ENCODE measurements at places on chromosomes 7 and 10.

- no peak for DNase-seq
Measured at GRCh38 chr10:131890276-131891195, 10.3 kb upstream of the PPP2R2D start.

- no peak for DNase-seq
Measured at GRCh38 chr10:82653244-82654155, 778.5 kb downstream of the NRG3 start.

DNA sequence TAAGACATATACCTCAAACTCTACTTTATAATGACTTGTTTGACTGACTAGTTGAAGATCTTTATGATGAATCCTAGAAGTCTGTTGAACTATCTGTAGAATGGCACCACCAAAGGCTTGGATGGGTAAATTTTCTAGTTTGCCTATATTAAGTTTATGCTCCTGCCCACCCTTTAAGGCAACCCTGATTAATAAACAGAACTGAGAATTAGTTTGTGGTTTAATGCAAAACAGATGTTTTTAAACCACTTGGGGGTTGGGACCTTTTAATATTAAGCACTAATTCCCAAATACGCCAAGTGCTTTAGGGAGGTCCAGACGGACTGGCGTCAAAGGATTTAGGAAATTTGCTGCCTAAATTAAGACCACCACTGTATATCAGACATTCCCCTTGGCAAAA, 20.5 kb downstream of the SMNDC1 start:
- no peak for DNase-seq

GRCh38 chr7:105980645-105981396, 17.8 kb downstream of the CDHR3 start:
- DNase-seq, result no peak

- DNase-seq, result no peak
Measured at GRCh38 chr7:32670110-32671025, 175.1 kb downstream of the AVL9 start.

DNA sequence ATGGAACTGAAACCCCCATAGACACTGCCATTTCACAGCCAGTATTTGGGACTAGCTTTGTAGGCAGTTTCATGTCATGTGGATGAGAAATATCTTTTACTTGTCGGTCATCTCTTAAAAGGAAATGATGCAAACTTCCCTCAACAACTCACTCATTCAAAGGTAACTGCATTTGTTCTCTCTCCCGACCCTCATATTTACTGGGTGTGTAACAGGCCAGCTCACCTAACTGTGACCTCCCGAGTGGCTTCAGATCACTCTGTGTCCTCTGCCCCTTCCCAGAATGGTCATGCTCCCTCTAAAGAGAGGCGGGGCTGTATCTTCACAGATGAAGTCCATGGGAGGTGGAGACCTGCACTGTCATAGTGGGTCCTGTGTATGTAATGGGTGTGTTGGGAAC, 14.7 kb downstream of the LRRC18 start:
- DNase-seq, result no peak

GRCh38 chr7:91352091-91352490, 87.9 kb downstream of the FZD1 start:
- DNase-seq, result no peak

DNA sequence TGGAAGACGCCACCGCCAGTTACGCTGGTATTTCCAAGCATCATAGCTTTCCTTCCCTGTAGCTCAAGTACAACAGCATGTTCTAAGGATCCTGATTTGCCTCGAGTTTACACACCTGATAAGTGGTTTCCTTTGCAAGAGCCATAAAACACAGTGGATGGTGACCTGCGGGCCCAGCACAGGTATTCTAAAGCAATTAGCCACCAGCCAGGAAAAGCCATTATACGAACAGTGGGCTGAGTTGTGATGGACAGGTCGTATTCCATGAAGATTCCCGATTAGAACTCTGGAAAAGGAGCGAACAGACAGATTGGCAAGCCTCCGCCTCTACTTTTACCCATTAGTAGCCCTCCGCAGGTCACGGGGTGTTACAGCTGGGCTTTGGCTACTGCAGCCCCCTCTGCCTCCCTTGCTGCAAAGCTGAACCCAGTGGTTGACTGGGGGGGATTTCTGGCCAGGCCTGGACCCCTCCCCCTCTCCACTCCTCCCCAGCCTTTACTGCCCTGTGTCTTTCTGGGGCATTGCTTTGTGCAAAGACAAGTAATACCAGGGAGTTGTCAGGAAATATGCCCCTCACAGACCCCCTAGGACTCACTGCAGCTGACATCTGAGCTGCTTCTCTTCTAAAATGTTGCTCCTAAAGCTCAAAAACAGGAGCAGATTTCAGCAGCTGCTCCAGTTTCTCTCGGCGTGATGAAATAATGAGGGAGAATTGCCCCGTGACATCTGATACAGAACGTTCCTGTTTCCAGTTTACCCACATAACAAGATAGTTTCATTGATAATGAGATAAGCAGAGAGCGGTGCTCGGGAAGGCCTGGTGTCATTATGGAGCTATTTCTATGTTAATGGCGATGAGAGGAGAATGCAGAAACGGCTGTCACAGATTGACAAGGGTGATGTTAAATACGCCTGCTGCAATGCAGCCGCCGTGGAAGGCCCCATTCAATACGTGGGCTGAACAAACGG, 214.4 kb downstream of the CCSER2 start:
- peak; percentile 37 for DNase-seq

- no peak for DNase-seq
Measured at GRCh38 chr7:27697861-27698430, 35.3 kb upstream of the HIBADH start.

DNA sequence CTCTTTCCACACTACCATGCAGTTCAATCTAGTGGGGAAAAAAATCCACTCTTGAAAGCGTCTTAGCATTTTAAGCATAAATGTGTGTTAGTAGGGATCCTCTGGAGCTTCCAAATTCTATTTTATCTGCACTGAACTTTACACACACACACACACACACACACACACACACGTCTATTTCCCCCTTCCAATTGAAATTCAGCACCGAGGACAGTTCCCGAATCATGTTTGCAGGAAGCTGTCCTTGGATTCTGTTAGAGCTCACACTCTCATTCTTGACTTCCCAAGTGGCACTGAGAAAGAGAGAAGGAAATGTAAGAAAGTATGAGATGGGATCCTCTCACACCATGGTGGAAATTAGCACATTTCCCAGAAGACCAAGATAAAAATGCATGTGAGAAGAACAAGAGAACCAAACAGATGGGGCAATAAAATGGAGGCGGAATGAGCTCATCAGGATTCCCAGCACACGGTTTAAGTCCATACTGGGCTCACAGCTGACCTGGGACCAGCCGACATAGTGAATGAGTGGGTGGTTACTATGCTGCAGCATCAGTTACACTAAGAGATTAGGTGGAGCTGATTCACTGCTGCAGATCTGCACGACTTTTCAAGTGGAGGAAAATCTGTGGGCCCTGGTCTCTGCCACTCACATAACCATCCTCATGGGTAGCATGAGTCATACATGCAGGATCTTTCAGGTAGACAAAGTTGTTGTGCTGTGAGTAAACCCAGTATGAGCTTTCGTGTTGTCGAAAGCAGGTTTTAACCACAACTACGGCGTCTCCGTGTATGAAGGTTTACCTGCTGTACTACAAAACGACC, 3.3 kb upstream of the NPTX2 start:
- DNase-seq, result no peak

DNA sequence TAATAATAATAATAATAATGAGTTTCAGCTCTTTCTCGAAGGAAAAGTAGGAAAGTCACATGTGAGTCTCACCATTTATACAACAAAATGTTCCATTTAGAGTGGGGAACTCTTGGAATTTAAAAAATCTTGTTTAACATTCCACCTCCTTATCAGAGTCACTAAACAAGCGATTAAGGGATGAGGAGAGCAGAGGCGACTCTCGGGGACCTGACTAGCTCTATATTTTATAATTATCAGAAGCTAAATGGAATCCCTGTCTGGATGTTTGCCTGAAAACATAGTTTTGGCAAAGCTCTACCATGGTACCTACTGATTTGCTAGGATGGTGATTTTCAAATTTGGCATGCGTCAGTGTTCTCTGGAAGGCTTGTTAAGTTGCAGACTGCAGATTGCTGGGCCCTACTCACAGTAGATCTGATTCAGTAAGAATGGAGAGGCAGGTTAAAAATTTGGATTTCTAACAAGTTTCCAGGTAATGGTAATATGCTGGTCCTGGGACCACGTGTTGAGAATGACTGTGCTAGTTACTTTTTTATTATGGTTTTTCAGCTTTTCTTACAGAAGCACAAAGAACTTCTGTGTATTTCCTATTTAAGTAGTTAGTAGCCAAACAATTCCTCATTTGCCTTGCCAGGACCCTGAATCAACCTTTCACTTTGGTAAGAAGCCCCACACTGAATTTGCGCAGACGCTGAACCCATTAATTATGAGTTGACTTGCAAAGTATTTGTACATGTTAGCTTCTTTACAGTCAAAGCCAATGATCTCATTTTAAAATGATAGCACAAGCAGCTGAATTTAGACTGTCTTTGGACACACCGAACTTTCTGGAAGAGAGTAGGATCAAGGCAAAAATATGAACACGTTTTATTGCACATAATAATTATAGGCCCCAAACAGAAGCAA, 39.5 kb downstream of the CPED1 start:
- no peak for DNase-seq

- DNase-seq, result no peak
Measured at GRCh38 chr10:12841826-12842225, 159.7 kb downstream of the CCDC3 start.

- DNase-seq, result no peak
Measured at GRCh38 chr10:90614631-90615030, 243.2 kb downstream of the HTR7 start.

GRCh38 chr7:6675807-6676405, 30.8 kb downstream of the ZNF12 start:
- no peak for DNase-seq

- no peak for DNase-seq
Measured at GRCh38 chr10:29271877-29272276, 17.0 kb upstream of the LYZL1 start.

DNA sequence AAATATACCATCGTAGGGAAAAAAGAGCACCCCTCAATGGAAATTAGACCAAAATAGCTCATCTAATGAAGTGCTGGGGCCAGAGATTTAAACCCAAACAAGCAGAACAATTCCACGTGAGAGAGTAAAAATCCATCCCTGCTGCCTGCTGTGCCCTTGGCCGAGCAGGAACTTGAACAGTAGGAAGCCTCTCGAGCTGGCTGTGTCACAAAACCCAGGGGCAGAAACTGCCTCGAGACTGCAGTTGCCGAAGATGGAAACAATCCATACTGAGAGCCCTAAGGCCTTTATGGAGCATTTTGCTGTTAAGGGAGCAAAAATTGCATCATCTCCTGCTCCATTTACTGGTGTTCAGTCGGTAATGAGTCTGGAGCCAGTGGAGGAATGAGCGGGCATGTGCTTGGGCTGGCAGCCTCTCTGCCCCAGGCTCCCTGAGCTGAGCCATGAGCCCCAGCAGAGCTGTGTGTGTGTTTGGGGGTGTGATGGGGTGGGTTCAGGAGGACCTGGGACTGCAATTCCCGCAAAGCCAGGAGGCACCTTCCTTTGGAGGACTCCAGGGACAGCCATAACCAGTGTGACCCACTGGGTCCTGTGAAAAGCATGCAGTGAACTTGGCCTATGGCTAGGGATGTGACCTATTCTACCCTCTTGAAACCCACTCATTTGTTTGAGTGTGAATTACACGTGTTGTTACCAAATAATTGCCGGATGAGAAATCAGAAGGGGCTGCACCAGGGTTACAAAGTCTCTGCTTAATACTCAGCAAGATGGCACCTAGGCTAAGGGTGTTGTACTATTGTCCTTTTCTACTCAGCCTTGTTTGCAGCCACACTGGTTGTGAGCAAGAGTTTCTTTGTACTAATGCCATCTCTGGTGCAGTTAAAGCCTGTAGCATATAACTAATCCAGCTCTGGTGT, 58.3 kb downstream of the CDHR3 start:
- DNase-seq, result no peak

DNA sequence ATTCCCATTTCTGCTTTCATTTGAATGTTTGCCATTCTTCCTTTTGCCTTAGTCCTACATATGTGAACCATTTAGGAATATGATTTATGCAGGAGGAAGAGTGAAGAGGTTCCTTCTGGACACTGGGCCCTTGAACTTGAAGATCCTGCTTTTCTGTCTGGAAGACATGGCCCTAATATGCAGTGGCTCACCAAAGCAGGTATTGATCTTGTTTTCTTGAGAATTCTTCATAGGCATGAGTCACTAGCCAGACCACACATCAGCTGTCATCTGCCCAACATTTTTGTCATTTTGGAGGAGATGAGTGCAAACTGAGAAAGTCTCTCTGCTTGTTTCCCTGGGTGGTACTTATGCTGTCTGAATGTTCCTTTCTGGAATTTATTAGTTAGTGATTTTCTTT, 382.6 kb downstream of the LRMDA start:
- no peak for DNase-seq

DNA sequence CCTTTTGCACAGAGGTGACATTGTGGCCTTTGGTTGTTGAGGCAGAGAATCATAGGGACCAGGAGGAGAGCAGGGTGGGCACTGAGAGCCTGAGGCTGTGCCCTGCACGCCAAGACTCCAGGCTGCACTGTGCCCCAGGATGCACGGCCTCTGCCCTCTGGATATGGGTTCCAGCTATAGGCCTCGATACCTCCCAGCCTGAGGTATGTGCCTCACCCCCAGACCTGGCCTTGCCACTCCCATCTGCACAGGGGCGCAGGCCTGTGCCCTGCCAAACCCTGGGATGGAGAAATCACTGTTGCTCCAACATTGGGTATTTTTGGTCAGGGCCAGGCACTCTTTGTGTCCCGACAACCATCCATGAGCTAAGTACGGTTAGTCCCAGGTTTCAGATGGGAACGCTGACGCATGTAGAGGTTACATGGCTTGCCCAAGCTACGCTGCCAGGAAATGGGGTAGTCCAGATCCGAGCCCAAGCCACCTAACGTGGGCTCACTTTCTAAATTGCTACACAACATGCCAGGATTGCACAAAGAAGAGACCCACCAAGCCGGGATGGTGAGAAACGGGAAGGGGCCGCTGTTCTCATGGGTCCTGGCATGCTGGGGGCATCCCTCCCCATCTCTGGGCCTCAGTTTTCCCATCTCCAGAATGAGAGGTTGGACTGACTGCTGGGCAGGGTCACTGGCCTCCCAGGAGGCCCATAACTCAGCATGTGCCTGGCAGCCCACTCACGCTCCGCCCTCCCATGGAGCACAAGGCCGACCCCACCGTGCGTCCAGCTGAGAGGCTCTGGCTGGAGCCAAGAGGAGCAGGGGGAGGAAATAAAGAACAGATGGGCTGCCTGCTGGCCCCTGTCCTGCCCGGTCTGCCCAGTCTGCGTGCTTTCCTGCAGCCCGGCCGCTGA, 44.2 kb downstream of the ZCCHC24 start:
- DNase-seq, result peak; percentile 59

- DNase-seq, result no peak
Measured at GRCh38 chr7:42315631-42316030, 78.6 kb upstream of the GLI3 start.
